ENCODE measurements at places on chromosomes 11 and 22. TPM values are rescaled to one million over a fixed set of nuclear protein-coding genes. Genes with fewer than 3 reads are reported as not detected.
A peak's percentile ranks its signal among the peaks of the same experiment; 100 is the strongest.

DNA sequence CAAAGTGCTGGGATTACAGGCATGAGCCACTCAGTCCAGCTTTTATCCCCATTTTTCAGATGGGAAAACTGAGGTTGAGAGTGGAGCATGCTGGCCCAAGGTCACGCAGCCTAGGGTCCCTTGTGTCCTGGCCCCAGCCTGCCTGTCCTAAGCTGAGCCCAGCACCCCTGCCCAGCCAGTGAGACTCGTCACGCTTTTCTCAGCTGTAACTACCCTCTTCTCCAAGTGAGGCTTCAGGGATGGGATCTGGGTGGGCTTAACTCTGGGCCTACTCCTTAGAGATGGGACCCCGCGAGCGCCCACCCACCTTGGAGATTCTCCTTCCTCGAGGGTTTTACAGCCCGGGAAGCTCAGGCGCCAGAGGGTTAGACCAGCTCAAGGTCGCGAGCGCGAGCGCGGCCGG is 390 bp upstream of the TMEM151A start:
- H3K27ac ChIP-seq: no peak overlapping the region
- no peak for DNase-seq
- no peaks in the 10 kb centered on the region for H3K36me3 ChIP-seq
- H3K27me3 ChIP-seq: peaks cover 50% of the 10 kb centered on the region
- H3K4me3 ChIP-seq: peak overlapping the region; percentile 43
- H3K4me1 ChIP-seq: peaks cover 23% of the 10 kb centered on the region

The RELT gene
- total RNA-seq: 38.3 TPM

The BIRC3 gene
- 73.9 TPM for total RNA-seq

- H3K36me3 ChIP-seq: no peaks in the 10 kb centered on the region
- no peaks in the 10 kb centered on the region for H3K27me3 ChIP-seq
- H3K4me3 ChIP-seq: no peak overlapping the region
- peaks cover 3% of the 10 kb centered on the region for H3K4me1 ChIP-seq
- DNase-seq: peak; percentile 47
Observed at GRCh38 chr11:57341250-57341808, 3.2 kb downstream of the P2RX3 start.

The XKR3 gene
- total RNA-seq: not detected

- no peaks in the 10 kb centered on the region for H3K36me3 ChIP-seq
- no peak overlapping the region for H3K4me3 ChIP-seq
- peaks cover 6% of the 10 kb centered on the region for H3K4me1 ChIP-seq
Observed at GRCh38 chr11:78642979-78643675, 68.5 kb upstream of the NARS2 start.

DNA sequence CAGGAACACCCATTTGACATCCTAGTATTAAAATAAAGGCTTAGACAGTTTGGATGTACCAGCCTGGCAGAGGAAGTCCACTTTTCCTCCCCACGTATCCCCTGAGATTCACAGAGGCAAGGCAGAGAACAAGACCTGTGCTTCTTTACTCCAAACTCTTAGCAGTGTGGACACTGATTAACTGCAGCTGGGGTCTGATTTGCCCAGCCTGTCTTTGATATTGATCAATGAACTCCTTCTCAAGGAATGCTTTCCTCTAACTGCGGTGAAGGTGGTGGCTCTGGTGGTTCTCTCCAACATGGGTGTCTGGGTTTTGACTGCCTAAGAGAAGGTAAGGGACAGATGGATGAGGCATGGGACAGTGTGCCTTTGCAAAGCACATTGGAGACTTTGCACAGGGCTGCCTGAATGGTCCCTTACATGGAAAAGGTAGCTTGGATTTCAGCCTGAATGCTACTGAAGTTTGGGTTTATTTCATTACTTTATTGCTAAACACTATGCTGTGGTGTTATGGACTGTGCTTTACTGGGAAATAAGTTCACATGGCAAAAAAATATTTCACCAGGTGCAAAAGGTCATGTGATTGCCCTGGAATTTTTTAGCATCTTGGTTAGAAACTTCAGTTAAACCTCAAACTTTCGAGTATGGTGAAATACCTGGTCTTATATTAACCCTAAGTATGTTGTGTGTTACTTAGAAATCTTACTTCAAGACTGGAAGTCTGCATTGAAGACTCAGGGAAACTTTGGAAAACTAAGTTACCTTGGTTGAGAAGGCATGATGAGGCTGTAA is 1.8 kb downstream of the GAS2 start:
- no peaks in the 10 kb centered on the region for H3K36me3 ChIP-seq
- no peak overlapping the region for H3K27ac ChIP-seq

GRCh38 chr11:8373519-8374432 is 110.1 kb upstream of the LMO1 start:
- no peak overlapping the region for H3K27ac ChIP-seq
- no peak overlapping the region for H3K4me3 ChIP-seq
- no peaks in the 10 kb centered on the region for H3K27me3 ChIP-seq
- DNase-seq: peak; percentile 47
- no peaks in the 10 kb centered on the region for H3K4me1 ChIP-seq

- H3K4me1 ChIP-seq: no peaks in the 10 kb centered on the region
- no peak overlapping the region for H3K4me3 ChIP-seq
- DNase-seq: no peak
- no peak overlapping the region for H3K27ac ChIP-seq
Observed at GRCh38 chr11:93160808-93161207, 37.0 kb downstream of the SLC36A4 start.

The SLC22A12 gene
- total RNA-seq: not detected

DNA sequence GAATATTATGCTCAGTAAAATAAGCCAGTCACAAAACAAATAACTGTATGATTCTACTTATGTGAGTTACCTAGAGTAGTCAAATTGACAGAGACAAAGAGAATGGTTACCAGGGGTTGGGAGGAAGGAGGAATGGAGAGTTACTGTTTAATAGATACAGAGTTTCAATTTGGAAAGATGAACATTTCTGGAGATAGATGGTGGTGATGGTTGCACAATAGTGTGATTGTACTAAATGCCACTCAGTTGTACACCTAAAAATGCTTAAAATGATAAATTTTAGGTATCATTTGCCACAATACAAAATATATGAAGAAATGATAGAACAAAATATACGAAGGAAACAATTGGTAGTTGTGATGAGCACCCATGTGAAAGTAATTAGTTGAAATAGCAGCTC is 43.4 kb downstream of the PDHX start:
- H3K4me3 ChIP-seq: no peak overlapping the region
- H3K27ac ChIP-seq: no peak overlapping the region
- no peak for DNase-seq
- no peaks in the 10 kb centered on the region for H3K27me3 ChIP-seq
- H3K4me1 ChIP-seq: no peaks in the 10 kb centered on the region
- H3K36me3 ChIP-seq: no peaks in the 10 kb centered on the region

The VPREB3 gene
- 66.1 TPM for total RNA-seq

GRCh38 chr11:110447897-110448745 is 18.4 kb downstream of the FDX1 start:
- H3K27me3 ChIP-seq: no peaks in the 10 kb centered on the region
- no peak for DNase-seq
- H3K36me3 ChIP-seq: peaks cover 7% of the 10 kb centered on the region
- H3K4me3 ChIP-seq: no peak overlapping the region
- no peaks in the 10 kb centered on the region for H3K4me1 ChIP-seq

- H3K4me1 ChIP-seq: peaks cover 8% of the 10 kb centered on the region
- H3K27ac ChIP-seq: no peak overlapping the region
- no peak overlapping the region for H3K4me3 ChIP-seq
- H3K27me3 ChIP-seq: no peaks in the 10 kb centered on the region
Observed at GRCh38 chr11:82523141-82523540, 210.5 kb downstream of the FAM181B start.

- peaks cover 8% of the 10 kb centered on the region for H3K27me3 ChIP-seq
- no peak overlapping the region for H3K4me3 ChIP-seq
- H3K36me3 ChIP-seq: no peaks in the 10 kb centered on the region
- H3K27ac ChIP-seq: no peak overlapping the region
- no peaks in the 10 kb centered on the region for H3K4me1 ChIP-seq
- no peak for DNase-seq
Observed at GRCh38 chr11:134466610-134467567, 54.8 kb upstream of the B3GAT1 start.

The GAS2L1 gene
- total RNA-seq: 13.8 TPM

GRCh38 chr11:35242412-35243242 is 103.7 kb downstream of the CD44 start:
- no peaks in the 10 kb centered on the region for H3K36me3 ChIP-seq
- H3K4me1 ChIP-seq: peaks cover 11% of the 10 kb centered on the region
- no peaks in the 10 kb centered on the region for H3K27me3 ChIP-seq
- peak overlapping the region; percentile 37 for H3K27ac ChIP-seq
- DNase-seq: no peak
- no peak overlapping the region for H3K4me3 ChIP-seq

- no peak overlapping the region for H3K27ac ChIP-seq
- H3K27me3 ChIP-seq: no peaks in the 10 kb centered on the region
- no peak overlapping the region for H3K4me3 ChIP-seq
- H3K4me1 ChIP-seq: peaks cover 8% of the 10 kb centered on the region
Observed at GRCh38 chr11:104761511-104761910, 136.7 kb downstream of the CASP12 start.

The VPS11 gene
- total RNA-seq: 44.8 TPM

DNA sequence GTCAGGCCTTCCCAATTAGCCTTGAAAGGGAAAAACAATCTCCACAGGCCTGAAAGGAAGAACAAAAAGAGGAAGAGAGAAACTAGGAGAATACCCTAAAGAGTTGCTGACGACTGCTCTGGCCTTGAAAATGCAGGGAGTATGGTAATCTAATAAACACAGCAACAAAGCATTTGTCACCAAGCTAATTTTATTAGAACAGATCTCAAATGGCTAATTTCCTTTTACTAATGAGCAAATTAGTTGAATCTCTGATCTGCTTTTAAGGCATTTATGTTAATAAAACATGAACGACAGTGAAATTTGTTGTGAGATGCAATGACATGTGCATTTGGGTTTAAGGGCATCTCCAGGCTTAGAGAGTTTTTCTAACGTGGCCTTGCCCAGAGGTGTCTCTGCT is 212.2 kb downstream of the BUD13 start:
- H3K4me3 ChIP-seq: no peak overlapping the region
- H3K27me3 ChIP-seq: no peaks in the 10 kb centered on the region
- H3K4me1 ChIP-seq: no peaks in the 10 kb centered on the region
- no peak overlapping the region for H3K27ac ChIP-seq

The MS4A15 gene
- total RNA-seq: not detected

- DNase-seq: no peak
- H3K4me1 ChIP-seq: no peaks in the 10 kb centered on the region
- H3K36me3 ChIP-seq: no peaks in the 10 kb centered on the region
- no peaks in the 10 kb centered on the region for H3K27me3 ChIP-seq
- no peak overlapping the region for H3K4me3 ChIP-seq
Observed at GRCh38 chr11:78646564-78647185, 72.0 kb upstream of the NARS2 start.

The CRYBB3 gene
- total RNA-seq: not detected

The AHNAK gene
- 289 TPM for total RNA-seq

DNA sequence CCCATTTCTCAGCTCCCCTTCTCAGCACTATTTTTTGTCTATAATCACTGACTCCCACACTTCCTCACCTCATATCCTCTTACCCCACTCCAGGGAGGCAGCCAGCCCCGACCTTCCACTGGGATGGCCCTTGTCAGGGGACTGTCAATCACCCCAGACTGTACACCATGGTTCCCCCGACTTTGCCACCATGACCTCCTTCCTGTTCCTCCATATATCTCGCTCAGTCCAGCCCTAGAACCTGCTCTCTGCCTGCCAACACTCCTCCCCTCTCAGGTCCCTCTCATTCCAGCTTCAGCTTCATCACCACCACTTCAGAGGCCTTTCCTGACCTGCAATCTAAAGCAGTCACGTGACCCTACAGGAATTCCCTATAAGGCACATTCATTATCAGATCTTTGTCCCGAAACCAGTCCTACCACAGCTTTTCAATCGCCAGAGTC is 16.5 kb downstream of the PRPF19 start:
- H3K4me1 ChIP-seq: peaks cover 23% of the 10 kb centered on the region
- H3K27ac ChIP-seq: peak overlapping the region; percentile 41
- DNase-seq: no peak
- H3K4me3 ChIP-seq: no peak overlapping the region
- H3K36me3 ChIP-seq: peaks cover 41% of the 10 kb centered on the region

DNA sequence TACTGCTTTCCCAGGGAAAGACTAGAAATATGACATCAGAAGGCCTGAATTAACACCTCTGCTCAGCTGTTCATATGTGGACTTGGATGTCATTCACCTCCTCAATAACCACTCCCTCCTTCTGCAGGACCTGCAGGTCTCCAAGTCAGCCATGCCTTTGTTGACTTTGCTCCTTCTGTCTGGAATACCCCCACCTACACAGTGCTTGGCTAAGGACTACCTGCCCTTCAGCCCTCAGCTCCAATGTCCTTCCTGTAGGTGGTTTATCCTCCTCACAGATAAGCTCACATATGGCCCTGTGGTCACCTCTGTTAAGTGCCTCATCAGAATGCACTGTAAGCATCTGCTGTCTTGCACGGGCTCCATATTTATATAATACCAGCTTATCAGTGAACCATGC is 26.4 kb upstream of the FAT3 start:
- no peaks in the 10 kb centered on the region for H3K27me3 ChIP-seq
- no peak for DNase-seq
- H3K27ac ChIP-seq: no peak overlapping the region
- no peaks in the 10 kb centered on the region for H3K36me3 ChIP-seq

DNA sequence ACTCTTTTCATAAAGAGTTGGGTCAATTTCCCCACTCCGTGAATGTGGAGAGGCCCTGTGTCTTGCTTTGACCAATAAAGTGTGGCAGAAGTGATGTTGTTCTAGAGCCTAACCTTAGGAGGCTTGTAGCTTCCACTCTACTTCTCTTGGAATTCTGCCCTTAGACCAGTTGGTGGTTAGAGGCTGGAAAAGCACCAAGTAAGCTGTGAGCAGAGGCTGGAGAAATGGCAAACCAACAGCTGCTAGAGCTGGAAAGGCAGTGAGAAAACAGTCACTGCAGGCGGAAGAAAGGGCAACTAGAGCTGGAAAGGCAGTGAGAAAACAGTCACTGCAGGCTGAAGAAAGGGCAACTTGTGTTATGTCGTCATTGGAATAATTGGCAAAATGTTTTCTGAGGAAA is 29.8 kb upstream of the MSANTD2 start:
- no peak overlapping the region for H3K27ac ChIP-seq
- peaks cover 8% of the 10 kb centered on the region for H3K27me3 ChIP-seq
- H3K4me1 ChIP-seq: no peaks in the 10 kb centered on the region

- H3K27me3 ChIP-seq: no peaks in the 10 kb centered on the region
- H3K4me1 ChIP-seq: no peaks in the 10 kb centered on the region
- H3K27ac ChIP-seq: no peak overlapping the region
- H3K36me3 ChIP-seq: no peaks in the 10 kb centered on the region
- no peak overlapping the region for H3K4me3 ChIP-seq
Observed at GRCh38 chr11:47667555-47667954, 25.2 kb upstream of the MTCH2 start.

GRCh38 chr11:19455731-19456130 is 215.0 kb upstream of the E2F8 start:
- H3K4me1 ChIP-seq: no peaks in the 10 kb centered on the region
- no peak for DNase-seq
- no peak overlapping the region for H3K4me3 ChIP-seq

- DNase-seq: no peak
- no peak overlapping the region for H3K27ac ChIP-seq
- no peak overlapping the region for H3K4me3 ChIP-seq
- no peaks in the 10 kb centered on the region for H3K4me1 ChIP-seq
- peaks cover 76% of the 10 kb centered on the region for H3K36me3 ChIP-seq
Observed at GRCh38 chr11:986270-986951, 50.1 kb downstream of the MUC6 start.

All from spleen (tissue), 13 donors.